Fibroblast of skin of right biceps (primary cell): ENCODE measurements at places on chromosomes 7 and 10.

- no peak for DNase-seq
These were observed 1020.5 kb downstream of the LRMDA start for GRCh38 chr10:76451911-76452310.

DNA sequence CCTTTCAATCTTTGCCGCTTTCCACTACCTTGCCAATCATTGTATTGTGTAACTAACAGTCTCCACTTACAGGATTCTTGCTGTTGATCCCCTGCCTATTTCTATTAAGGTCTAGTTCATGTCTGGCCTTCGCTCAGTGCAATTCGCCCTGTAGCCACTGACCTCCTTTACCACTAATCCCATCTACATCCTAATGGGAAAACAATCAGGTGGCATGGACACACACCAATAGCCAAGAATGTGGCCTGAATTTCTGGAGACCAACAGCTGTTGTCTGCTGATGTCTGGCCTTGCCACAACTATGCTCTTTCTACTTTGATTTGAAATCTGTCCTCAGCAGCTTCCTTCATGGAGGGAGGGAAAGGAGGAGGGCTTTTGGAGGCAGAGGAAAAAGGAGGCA, 546.2 kb downstream of the SORCS3 start:
- no peak for DNase-seq

- peak; percentile 65 for DNase-seq
These were observed 33.4 kb downstream of the CCM2 start for GRCh38 chr7:45033261-45033930.

- DNase-seq, result no peak
These were observed 11.6 kb downstream of the ADCK2 start for GRCh38 chr7:140684066-140684950.

DNA sequence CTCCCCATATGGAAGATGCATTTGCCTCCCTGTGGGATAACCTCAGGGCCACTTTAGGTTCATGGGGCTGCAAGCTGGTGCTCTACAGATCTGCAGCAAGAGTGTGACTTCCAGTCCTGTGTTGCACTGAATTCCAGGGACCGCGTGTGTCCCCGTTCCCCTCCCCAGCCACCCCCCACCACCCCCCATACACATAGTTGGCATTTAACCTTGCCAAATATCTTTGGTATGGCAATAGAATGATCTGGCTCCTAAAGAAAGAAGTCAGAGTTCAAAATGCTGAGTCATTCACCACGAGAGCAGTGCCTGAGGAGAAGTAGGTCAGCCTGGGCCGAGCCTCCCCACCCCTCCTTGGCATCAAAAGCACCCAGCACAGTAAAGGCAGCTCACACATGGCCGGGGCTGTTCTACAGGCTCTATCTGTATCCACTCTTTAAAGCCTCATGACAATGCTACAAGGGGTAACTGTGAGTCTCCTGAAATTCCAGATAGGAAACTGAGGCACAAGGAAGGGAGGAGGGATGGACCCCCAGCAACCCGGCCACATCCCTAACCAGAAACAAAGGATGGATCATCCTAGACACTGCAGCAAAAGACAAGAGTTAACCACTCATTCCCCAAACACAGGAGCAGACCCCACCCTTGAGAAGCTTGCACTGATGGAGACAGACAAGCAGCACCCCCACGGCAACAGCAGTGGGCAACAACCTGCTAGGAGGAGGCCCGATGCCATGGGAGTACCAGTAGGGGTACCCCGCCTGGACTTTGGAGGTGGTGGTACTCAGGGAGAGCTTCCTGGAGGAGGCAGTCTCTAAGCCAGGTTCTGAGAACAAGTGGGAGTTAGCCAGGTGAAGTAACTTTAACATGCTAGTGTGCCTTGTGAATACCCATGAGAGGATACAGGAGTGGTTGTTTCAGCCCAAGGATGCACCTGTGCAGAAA, 70.3 kb upstream of the NANOS1 start:
- DNase-seq, result peak; percentile 48

GRCh38 chr7:105734233-105734632, 142.2 kb downstream of the ATXN7L1 start:
- DNase-seq, result no peak
